ENCODE measurements at places on chromosomes 4 and X.

- no peak for DNase-seq
Observed at GRCh38 chr4:146371812-146372211, 149.9 kb downstream of the SLC10A7 start.

- no peak for DNase-seq
Observed at GRCh38 chrX:14851526-14851925, 21.3 kb downstream of the FANCB start.

DNA sequence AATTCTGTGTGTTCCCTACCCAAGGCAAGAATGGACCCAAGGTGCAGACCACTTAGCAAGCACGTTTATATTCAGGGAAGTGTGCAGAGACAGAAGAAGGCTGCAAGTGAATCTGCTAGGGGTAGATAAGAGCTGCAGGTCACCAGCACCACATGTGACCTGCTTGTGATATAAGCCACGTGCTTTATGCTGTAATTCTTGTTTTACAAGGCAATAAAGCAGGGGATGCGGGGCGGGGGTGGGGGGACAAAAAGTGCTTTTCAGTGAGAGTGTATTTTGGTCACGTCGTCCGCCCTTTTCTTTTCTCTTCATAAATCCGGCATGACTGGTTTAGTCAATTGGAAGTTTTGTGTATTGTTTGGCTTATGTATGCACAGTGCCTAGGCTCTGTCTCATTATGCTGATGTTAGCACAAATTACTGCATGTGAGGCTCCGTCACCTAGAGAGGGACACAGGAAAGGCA lies 192.7 kb downstream of the RBMX2 start:
- no peak for DNase-seq

GRCh38 chr4:152115794-152116193 lies 355.0 kb upstream of the GATB start:
- no peak for DNase-seq

GRCh38 chr4:169107528-169107927 lies 97.5 kb upstream of the CBR4 start:
- no peak for DNase-seq

- DNase-seq: no peak
Observed at GRCh38 chr4:138555584-138555983, 313.4 kb upstream of the SLC7A11 start.

DNA sequence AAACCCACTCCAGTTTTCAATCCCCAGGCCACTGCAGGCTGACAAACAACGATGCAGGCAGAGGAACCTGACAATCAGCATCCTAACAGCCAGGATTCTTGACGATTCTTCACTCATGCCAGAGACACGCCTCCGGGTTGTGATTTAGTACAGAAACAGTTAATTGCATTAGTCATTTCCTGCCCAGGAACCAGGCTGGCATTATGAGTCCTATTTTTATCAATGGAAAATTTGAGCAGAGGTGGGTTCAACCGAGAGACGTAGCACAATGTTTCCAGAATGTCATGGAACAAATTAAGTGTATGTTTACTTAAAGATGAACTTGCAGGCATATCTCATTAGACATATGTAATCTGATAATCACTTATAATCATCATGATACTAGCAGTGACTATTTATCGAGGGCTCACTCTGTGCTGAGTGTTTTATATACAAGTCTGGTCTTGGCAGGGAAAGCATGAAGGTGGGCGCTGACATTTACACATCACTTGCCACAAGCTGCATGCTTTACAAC lies 159.7 kb downstream of the NSUN7 start:
- DNase-seq: no peak

DNA sequence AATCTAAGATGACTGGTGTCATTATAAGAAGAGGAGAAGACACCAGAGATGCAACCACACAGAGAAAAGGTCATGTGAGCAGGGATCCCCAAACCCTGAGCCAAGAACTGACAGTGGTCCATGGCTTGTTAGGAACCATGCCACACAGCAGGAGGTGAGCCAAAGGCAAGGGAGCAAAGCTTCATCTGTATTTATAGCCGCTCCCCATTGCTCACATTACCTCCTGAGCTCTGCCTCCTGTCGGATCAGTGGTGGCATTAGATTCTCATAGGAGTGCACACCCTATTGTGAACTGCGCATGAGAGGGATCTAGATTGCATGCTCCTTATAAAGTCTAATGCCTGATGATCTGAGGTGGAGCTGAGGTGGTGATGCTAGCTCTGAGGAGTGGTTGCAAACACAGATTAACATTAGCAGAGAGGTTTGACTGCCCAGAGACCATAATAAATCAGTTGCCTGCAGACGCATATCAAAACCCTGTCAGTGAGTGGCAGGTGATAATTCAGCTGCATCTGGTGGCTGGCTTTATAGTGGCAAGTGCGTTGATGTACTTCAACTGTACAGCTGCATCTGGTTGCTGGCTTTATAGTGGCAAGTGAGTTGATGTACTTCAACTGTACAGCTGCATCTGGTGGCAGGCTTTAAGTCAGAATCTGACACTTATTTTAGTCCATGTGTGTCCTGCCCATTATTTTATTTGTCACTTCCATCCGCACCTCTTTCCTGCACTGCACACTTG lies 19.8 kb upstream of the CXCL2 start:
- no peak for DNase-seq

- DNase-seq: no peak
Observed at GRCh38 chr4:181158971-181159370, 1084.2 kb upstream of the TENM3 start.

- DNase-seq: no peak
Observed at GRCh38 chrX:87679849-87680248, 162.2 kb downstream of the KLHL4 start.

- DNase-seq: no peak
Observed at GRCh38 chr4:74654230-74654681, 140.1 kb downstream of the BTC start.

DNA sequence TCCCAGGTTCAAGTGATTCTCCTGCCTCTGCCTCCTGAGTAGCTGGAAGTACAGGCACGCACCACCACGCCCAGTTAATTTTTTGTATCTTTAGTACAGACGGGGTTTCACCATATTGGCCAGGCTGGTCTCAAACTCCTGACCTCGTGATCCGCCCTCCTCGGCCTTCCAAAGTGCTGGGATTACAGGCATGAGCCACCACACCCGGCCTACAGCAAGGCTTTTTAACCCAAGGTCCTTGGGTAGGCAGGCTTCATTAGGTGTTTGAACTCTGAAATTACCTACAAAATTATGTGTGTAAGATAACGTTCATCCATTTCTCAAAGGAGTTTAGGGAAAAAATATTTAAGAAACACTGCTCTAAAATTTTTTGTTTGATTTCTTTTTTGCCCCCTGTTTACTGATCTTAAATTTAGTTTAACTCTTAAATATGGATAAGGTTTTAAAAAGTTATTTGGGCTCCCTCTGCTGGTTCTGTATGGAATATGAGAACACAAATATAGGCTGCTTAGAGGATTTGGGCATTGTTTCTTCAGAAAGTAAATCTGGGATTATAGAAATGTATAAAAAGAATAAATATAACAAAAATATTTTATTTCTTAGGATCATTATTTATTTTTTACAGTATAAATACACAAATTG lies 92.8 kb downstream of the CBR4 start:
- DNase-seq: no peak

Data from GM04504 (cell line).